ENCODE measurements at places on chromosomes 4 and X. TPM values are rescaled to one million over a fixed set of nuclear protein-coding genes. Genes with fewer than 3 reads are reported as not detected.

DNA sequence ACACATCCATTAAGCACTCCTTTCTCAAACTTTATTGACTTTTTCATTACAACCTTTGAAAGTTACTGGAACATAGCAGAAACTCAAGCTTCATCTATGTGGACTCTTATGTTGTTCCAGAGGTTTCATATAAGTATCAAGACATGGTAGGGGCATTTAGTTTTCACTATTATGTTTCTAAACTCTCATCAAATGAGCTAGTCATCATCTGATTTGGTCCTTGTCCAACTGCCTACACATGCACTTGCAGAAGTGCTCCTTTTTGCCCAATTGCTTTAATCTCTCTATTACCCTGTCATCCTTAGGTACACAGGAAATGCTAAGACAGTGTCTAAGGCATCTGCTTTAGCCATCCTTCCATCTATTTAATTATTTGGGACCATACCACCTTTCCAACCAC lies 42.2 kb upstream of the EPGN start:
- DNase-seq: no peak

The GPR143 gene
- total RNA-seq: 0.31 TPM

The PABPC5 gene
- total RNA-seq: 1.6 TPM

DNA sequence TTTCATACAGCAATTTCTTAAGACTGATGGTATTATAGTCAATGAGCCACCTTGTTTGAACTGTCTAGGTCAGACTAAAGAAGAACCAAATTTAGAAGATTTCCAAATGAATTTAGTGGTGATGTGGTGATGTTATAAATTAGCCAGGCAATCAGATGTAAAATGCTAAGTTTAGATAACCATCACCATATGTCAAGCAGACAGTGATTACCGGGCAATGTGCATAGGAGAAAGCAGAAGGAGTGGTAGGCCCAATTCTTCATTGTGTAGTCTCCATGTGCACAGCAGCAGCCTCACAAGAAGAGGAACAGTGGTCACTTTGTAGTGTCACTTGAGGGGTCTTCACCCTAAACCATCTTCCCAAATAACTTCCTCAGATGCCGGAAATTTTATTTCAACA lies 198.8 kb downstream of the ANTXR2 start:
- DNase-seq: no peak

All from right atrium auricular region (tissue), 2 donors.